ENCODE measurements at places on chromosomes 6 and 20. TPM values are rescaled to one million over a fixed set of nuclear protein-coding genes. Genes with fewer than 3 reads are reported as not detected.

GRCh38 chr6:134020543-134020942 lies 31.9 kb downstream of the SLC2A12 start:
- no peak overlapping the region for H3K27ac ChIP-seq
- peaks cover 2% of the 10 kb centered on the region for H3K27me3 ChIP-seq
- no peaks in the 10 kb centered on the region for H3K36me3 ChIP-seq
- DNase-seq, result no peak
- no peak overlapping the region for H3K4me3 ChIP-seq

DNA sequence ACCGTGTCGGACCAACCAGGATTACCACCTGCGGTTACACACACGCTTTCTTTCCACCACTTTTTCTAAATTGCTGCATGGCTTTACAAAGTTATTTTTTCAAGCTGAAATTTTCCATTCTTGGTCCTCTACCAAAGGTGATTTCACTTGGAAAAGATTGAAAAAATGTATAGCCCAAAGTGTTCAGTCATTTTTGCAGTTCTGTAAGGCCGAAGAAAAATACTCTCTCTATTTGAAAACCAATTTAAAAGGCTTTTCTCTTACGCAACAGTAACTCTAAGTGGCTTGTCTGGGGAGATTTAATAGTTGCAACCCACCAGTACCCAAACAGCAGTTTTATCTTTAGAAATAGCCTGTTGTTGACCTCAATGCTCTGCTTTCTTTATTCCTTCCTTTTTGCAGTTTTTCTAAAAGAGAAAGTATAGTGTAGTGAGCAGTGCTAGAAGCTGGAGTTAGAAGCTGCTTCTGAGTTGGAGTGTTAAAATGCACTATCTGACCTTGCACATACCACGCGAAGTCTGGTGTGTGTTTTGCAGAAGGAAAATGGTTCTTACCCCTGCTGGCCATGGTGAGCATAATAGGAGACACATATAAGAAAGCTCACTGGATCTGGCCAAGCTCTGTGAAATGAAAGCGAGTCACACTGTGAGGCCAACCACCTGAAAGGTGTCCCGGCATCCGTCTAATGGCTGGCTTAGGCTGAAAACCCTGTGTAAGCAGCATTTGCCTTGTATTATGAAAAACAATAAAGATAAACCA lies 271.6 kb upstream of the PRND start:
- H3K36me3 ChIP-seq, result no peaks in the 10 kb centered on the region
- no peaks in the 10 kb centered on the region for H3K4me1 ChIP-seq
- DNase-seq, result no peak
- no peak overlapping the region for H3K4me3 ChIP-seq
- H3K27me3 ChIP-seq, result peaks cover 5% of the 10 kb centered on the region

DNA sequence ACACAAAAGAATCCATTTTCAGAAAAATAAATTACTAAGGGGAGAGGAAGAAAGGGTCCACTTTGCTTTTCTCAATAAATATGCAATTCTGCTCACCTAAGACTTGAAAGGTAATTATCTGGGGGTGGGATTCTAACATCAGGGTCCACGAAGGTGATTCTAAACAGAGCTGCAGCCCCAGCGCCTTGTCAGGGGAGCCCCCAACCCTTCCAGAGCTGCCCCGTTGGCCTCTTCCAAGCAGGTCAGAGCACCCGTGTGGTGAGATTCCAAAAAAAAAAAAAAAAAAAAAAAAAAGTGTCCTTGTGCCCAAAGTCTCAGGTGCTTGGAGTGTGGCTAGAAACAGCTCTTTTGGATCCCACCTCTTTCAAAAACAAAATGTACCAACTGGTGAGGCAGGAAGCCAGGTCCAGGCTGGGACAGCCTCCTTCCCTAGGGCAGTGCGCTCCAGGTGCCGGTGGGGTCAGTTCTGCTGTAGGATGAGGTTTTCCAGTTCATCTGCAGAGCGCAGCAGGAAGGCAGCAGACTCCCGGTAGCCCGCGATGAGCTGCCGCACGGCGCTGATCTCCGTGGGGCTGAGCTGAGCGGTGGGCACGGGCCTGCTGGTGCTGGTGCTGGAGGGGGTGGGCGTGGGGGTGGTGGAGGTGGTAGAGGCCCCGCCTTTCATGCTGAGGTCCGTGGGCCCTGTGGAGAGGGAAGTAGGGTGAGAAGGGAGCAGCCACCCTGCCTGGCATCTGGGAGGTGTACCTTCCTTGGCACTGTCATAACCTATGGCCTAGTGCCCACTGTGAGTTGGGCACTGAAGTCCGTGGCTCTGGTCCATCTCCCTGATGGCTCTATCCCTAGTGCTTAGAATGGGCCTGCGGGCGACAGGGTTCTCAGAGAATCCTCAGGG lies 89.3 kb downstream of the ASXL1 start:
- H3K4me3 ChIP-seq, result no peak overlapping the region
- peaks cover 14% of the 10 kb centered on the region for H3K4me1 ChIP-seq
- DNase-seq, result no peak
- no peak overlapping the region for H3K27ac ChIP-seq
- peaks cover 67% of the 10 kb centered on the region for H3K36me3 ChIP-seq

The GFRA4 gene
- total RNA-seq, result not detected

DNA sequence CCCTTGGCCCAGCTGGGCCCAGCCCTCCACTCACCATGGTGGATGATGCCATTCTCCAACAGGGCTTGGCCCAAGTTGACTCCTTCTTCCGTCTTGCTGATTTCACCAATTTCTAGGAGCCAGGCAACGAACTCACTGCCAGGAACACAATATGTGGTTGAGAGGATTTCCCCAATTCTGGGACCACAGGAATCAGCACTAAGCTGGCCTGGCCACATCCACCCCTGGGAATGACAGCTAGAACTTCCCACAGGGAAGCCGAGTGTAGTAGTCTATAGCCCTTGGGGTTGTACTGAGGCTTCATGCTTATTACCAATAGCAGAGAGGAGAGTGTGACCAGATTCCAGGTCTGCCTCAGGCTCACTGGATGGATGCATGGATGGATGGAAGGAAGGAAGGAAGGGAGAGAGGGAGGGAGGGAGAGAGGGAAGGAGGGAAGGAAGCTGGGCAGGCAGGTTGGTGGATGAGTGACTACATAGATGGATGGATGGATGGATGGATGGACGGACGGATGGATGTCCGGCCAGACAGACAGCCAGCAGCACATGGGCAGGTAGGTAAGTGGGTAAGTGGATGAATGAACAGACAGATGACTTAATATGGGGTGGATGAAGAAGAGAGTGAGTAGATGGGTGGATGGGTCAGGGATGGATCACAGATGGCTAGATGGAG lies 146.5 kb downstream of the PREX1 start:
- no peaks in the 10 kb centered on the region for H3K27me3 ChIP-seq
- no peak for DNase-seq
- peaks cover 12% of the 10 kb centered on the region for H3K36me3 ChIP-seq
- H3K4me3 ChIP-seq, result no peak overlapping the region
- H3K27ac ChIP-seq, result no peak overlapping the region

DNA sequence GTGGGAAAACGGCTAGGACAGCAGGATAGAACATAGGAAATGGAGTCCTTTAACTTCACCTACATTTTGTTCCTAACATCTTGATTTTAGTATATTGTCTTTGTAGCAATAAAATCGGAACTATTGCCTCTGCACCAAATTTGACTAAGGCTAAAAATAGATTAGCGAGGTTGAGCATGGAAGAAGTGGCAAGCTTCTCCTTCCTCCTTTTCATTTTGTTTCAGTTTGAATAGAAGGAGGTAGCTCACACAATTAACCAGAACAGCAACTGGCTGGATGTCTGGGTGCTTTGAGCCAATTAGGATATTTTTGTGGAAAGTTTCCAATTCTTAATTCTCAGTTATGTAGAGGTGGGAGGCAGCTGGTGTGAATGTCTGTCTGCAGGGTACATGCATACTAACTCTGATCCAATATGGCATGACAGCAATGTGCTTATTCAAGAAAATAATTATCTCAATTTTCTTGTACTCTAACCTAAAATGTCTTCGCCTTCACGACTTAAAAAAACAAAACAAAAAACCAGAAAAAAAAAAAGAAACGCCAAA lies 3.1 kb upstream of the HECA start:
- H3K27me3 ChIP-seq, result peaks cover 2% of the 10 kb centered on the region
- peaks cover 4% of the 10 kb centered on the region for H3K4me1 ChIP-seq
- no peak overlapping the region for H3K4me3 ChIP-seq
- H3K27ac ChIP-seq, result no peak overlapping the region
- DNase-seq, result no peak

DNA sequence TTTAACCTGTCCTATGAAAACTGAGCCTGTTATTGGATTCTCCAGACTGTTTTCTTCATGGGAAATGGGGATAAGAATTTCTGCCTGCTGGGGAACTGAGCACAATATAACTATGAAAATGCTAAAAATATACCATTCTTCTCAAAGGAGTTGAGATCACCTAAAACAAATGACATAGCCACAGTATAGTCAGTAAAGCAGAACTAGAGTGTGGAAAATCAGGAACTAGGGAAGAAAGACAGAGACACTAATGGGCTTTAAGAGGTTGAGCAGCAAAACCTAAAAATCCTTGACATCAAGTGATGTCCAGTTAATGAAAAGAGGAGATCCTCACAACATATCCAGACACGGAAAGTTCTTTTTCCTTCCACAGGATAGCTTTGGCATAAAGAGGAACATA lies 215.7 kb upstream of the CST7 start:
- H3K36me3 ChIP-seq, result no peaks in the 10 kb centered on the region
- no peak for DNase-seq
- no peak overlapping the region for H3K27ac ChIP-seq
- H3K27me3 ChIP-seq, result no peaks in the 10 kb centered on the region
- no peak overlapping the region for H3K4me3 ChIP-seq

The LY6G6C gene
- 0.35 TPM for total RNA-seq

The TMC2 gene
- total RNA-seq, result not detected

DNA sequence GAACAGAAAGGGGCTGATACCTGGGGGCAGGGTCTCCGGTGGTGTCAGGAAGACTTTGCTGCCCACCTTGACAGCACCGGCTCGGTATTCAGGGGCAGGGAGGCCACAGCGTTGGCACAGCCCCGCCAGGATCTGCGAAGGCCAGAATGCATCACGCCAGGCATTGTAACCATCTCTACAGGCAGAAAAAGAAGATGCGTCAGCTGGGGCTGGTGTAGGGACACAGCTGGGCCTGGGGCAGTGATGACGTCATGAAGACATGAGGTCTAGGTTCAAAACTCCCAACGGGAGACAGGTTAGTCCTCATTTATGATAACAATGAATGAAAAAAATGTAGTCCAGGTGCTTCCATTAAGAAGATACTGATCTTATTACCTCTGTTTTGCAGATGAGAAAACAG lies 22.0 kb downstream of the ERGIC3 start:
- DNase-seq, result no peak
- no peaks in the 10 kb centered on the region for H3K4me1 ChIP-seq
- H3K27ac ChIP-seq, result no peak overlapping the region
- H3K27me3 ChIP-seq, result no peaks in the 10 kb centered on the region

- peak overlapping the region; percentile 1 for H3K4me3 ChIP-seq
- no peaks in the 10 kb centered on the region for H3K27me3 ChIP-seq
- DNase-seq, result peak; percentile 96
- no peaks in the 10 kb centered on the region for H3K36me3 ChIP-seq
- H3K27ac ChIP-seq, result peak overlapping the region; percentile 94
Observed at GRCh38 chr6:26196846-26197635, 109.8 kb downstream of the HFE start.

DNA sequence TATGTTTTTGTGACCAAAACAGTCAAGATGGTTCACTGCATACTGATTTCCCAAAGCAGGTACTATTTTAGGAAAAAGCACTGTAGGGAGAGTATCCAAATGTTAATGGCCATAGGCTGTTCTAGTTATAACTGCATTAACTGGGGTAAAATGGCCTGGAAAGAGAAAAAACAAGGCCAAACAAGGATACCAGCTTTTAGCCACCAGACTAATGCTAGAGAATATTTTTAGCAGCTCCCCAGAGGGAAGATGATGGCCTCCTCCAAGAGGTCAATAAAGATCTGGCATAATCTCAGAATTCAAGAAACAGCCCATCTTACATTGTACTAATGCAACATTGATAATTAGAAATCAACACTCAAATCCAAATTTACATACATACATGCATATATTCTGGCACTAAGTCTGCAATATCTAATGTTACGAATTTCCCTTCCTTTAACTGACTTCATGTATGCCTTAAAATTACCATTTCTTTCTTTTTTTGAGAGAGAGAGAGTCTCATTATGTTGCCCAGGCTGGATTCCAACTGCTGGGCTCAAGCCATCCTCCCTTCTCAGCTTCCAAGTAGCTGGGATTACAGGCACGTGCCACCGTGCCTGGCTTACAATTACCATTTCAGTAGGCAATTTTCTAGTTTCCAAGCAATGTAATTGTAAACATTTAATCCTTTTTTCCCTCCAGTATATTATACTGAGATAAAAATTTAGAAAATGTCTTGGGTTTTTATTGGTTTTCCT lies 9.3 kb downstream of the COX7A2 start:
- H3K27me3 ChIP-seq, result no peaks in the 10 kb centered on the region
- no peak overlapping the region for H3K4me3 ChIP-seq
- H3K4me1 ChIP-seq, result no peaks in the 10 kb centered on the region
- H3K36me3 ChIP-seq, result peaks cover 8% of the 10 kb centered on the region
- DNase-seq, result no peak
- H3K27ac ChIP-seq, result no peak overlapping the region

- H3K27ac ChIP-seq, result no peak overlapping the region
- no peaks in the 10 kb centered on the region for H3K36me3 ChIP-seq
- no peaks in the 10 kb centered on the region for H3K27me3 ChIP-seq
- no peak overlapping the region for H3K4me3 ChIP-seq
- H3K4me1 ChIP-seq, result no peaks in the 10 kb centered on the region
Observed at GRCh38 chr6:8990075-8990474, 554.7 kb upstream of the SLC35B3 start.

- H3K4me1 ChIP-seq, result no peaks in the 10 kb centered on the region
- no peak for DNase-seq
- H3K36me3 ChIP-seq, result no peaks in the 10 kb centered on the region
- H3K4me3 ChIP-seq, result no peak overlapping the region
- H3K27ac ChIP-seq, result no peak overlapping the region
- no peaks in the 10 kb centered on the region for H3K27me3 ChIP-seq
Observed at GRCh38 chr20:41540459-41540858, 77.7 kb downstream of the CHD6 start.

GRCh38 chr6:73491377-73491776 lies 29.5 kb downstream of the EEF1A1 start:
- peaks cover 6% of the 10 kb centered on the region for H3K36me3 ChIP-seq
- H3K4me1 ChIP-seq, result no peaks in the 10 kb centered on the region
- no peak overlapping the region for H3K4me3 ChIP-seq
- no peak for DNase-seq
- no peak overlapping the region for H3K27ac ChIP-seq

Data from endothelial cell of umbilical vein (primary cell).